ENCODE measurements at places on chromosomes 5 and 9.

- no peak for DNase-seq
Observed at GRCh38 chr5:140113180-140113698, 670 bp upstream of the PURA start.

- DNase-seq, result no peak
Observed at GRCh38 chr5:56450766-56451165, 217.6 kb upstream of the ANKRD55 start.

DNA sequence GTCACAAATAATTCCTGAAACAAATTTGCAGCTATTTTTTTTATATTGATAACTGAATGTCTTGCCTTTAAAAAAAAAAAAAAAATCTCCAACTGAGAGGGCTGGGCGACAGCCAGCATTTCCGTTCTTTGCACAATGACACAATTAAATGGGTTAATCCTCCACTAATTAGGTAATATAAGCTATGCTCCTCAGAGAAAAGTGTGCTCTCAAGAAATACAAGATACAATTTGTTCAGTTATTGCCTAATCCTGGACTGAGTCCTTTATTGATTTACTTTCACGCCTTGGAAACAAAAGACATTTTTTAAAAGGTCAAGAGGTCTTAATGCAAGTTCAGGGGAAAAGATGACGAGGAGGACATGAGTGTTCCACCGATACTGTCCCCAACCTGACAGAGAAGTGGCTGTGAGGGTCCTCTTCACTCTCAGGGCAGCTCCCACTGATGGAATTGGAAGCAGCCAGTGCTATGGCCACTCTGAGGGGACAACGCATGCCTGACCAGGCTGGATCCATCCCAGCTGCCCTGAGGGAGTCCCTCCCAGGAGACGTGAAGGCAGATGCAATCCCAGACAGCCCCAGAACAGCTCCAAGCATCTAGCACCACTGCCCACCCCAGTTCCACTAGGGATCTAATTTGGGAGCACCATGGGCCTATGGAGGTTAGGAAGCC is 220.7 kb downstream of the GNA14 start:
- no peak for DNase-seq

- DNase-seq, result no peak
Observed at GRCh38 chr5:59591162-59591561, 302.4 kb downstream of the PDE4D start.

DNA sequence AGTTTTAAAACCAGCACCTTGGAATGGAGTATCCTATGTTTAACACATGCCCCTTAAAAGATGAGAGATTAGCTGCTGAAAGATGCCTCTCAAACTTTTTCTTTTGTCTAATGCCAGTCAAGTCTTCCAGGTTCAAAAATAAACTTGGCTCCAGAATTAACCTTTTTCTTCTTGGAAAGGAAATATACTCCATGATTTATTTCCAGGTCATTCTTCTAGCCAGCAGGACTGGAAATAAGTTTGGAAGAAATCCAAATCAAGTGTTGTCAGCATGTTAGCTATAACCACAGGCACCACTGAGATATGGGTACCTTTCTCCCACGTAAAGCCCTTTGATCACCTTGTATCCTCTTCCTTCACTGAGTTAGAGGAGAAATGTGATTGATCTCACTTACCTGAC is 56.1 kb downstream of the NLN start:
- no peak for DNase-seq

DNA sequence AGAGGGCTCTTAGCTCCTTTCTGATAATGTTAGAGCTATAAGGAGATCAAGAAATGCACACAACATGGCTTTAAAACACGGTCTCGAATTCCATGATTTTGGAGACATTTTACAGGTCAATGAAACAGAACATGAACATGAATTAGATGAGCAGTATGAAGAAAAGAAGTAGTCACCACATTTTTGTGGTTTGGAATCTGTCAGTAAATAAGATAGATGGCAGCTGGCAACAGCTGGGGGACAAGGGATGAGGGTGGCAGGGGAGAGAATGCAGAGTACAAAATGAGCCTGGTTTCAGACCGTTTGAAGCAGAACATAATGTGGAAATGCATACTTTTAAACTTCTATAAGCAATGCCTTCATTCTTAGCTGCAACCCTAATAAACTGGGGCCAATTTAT is 107.1 kb downstream of the OXCT1 start:
- peak; percentile 59 for DNase-seq

DNA sequence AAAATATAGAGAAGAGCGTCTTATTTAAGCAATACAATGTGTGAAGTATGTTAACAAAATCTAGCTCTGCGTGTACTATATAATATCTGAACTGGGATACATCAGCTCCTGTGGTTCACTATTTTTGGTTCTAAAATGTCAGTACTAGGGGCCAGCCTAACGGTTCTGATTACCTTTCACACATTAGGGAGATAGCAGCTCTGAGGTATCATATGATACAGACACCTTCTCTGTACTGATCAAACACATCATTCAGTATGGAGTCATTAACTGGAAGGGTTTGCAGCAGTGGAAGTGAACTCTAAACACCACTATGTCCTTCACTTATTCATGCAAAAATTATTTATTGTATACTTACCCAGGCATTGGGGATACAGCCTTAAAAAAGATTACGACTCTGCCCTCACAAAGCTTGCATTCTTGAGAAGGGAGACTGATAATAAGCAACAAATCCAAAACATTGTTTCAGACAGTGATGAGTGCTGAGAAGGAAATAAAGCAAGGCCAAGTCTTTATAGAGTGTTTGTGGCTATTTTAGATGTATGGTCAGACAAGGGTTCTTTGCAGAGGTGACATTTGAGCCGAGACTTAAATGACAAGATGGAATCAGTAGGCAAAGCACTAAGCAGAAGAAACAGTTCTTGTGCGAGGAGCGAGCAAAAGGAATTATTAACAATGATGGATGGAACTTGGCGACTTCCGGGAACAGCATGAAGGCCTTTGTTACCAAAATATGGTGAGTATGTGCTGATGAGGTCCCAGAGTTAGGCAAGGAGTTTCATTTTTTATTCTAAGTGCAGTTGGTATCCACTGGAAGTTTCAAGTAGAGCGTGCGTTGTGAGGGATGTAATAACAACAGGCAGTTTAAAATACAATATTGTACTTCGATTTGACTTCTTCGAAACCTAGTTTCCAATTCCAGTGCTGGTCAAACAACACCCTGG is 1.8 kb upstream of the LNPEP start:
- DNase-seq, result peak; percentile 47

GRCh38 chr9:38622288-38622674 is 1.9 kb upstream of the ANKRD18A start:
- peak; percentile 39 for DNase-seq

GRCh38 chr5:92332039-92332438 is 948.9 kb upstream of the ARRDC3 start:
- no peak for DNase-seq

DNA sequence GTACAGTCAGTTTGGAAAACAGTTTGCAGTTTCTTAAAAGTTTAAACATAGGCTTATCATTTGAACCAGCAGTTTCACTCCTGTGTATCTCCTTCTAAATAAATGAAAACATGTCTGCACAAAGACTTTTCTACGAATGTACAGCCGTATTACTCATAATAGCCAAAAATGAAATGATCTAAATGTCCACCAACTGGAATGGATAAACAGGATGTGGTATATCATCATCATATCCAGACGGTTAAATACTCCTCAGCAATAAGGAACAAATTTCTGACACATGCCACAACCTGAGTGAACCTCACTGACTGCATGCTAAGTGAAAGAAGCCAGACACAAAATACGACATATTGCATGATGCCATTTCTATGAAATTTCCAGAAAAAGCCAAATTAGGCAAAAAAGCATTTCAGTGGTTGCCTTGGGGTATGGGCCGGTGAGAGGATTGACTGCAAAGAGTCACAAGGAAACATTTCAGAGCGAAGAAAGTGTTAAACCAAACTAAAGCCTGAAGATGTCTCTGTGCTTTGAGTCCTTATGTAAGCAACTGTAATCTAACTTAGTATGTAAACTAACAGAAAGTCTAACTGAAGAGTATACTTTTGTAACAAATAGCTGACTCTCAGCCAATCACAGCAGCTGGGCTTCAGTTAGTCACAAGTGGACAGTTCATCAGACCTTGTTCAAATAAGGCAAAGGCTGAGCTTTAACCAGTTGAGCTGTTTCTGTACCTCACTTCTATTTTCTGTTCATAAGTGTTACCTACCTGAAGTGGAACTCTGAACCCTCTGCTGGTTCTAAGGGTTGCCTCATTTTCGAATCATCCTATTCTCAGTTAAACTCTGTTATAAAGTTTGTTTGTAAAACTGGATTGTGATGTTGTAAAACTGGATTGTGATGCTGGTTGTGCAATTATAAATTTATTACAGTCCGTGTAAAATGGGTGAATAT is 65.2 kb downstream of the TRIO start:
- peak; percentile 67 for DNase-seq

DNA sequence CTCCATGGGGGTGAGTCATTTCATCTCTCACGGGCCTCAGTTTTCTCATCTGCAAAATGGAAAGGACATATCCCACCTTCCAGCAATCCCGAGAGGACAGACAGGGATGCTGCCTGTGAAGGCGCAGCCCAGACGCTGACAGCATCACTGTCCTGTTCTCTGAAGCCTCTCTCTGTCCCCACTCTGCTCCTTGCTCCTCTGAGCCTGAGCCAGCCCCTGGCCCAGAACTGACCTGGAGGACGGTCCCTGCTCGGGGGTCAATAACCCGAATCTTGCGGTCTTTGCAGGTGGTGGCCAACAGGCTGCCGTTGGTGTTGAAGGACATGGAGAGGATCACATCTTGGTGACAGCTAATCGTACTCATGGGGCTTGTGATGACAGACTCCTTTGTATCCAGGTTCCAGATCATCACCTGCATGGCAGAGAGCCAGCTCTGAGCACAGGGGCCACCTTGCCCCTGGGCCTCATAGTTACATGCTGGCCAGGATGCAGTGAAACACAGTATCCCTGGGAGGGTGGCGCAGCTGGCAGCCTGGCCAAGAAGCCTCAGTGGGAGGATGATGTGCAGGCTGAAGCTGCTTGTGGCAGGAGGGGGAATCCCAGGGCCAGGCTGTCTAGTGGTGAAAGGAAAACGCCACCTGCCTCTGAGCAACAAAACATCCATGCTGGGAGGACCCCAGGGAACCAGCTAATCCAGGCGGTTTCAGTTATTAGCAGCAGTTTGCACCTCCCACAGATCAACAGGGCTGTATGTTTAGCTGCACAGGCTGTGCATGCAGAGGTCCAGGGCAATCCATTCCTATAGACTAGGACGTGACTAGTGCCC is 14.0 kb upstream of the TRIM14 start:
- no peak for DNase-seq

DNA sequence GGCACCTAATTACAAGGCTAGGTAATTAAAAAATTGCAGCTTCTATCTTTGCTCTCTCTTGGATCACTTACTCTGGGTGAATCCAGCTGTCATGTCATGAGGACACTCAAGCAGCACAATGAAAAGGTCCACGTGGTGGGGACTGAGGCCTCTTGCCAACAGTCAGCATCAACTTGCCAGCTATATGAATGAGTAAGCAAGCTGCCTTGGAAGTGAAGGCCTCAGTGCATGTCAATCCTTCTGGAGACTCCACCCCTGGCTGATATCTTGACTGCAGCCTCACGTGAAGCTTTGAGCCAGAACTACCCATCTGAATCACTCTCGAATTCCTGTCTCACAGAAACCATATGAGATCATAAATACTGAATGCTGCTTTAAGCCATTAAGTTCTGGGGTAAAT is 140.5 kb downstream of the SNX18 start:
- peak; percentile 81 for DNase-seq

- DNase-seq, result no peak
Observed at GRCh38 chr5:14166437-14166836, 23.3 kb downstream of the TRIO start.

GRCh38 chr9:137176302-137177182 is 4.7 kb upstream of the TMEM210 start:
- peak; percentile 66 for DNase-seq

DNA sequence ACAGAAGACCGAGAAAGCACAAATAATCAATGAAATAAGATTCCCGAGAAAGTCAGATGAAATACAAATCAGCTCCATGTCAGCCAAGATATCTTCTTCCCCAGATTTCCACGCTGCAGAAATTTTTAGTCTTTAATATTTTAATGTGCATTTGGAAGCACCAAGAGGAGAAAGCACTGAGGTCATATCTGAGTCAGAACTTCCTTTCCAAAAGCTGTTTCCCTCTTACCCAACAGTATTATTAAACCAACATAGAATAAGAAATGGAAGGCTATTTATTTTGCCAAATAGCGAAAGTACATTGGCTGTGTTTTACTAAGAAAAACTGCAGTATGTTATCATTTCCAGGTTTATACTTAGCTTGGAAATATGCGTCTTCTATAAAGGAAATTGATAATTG is 772.1 kb upstream of the CDH9 start:
- DNase-seq, result no peak

DNA sequence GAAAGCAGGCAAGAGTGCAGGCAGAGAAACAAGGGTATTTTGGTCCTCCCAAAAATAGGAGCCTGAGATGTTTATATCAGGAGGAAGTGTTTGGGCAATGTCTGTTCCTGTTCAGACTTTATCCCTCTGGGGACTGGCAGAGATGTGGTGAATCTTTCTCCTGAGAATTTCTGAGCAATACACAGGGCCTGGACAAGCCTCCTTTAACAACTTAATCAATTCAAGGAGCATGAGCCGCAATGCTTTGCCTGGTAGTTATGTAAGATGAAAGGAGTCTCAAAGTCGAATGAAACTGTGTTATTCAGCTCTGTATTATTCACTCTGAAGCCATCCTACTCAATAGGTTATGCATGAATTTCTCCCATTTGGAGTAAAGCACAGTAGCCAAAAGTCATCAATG is 365.6 kb downstream of the MAN2A1 start:
- DNase-seq, result no peak

Data from Daoy (cell line).